Kidney tubule cell (primary cell): ENCODE measurements at places on chromosomes 5 and 9.

DNA sequence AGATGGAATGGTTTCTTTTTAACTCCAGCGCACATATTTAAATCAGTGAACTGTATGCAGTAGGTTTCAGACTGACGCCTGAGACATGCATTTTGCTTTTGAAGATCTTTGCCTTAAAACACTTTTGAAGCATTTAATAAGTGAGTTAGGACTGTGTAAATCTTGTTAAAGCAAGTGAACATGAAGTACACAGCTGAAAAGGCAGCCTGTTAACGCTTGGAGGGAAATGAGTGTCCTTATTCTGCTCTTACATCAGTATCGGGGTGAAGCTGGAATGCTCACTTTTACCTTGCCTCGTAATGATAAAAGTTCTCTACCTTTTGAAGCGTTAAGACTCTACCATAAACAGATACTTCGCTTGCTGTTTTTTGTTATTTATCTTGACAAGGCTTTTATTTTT, 552.2 kb downstream of the ZNF608 start:
- DNase-seq = no peak

- no peak for DNase-seq
Measured at GRCh38 chr9:77810637-77811119, 162.6 kb upstream of the GNA14 start.

DNA sequence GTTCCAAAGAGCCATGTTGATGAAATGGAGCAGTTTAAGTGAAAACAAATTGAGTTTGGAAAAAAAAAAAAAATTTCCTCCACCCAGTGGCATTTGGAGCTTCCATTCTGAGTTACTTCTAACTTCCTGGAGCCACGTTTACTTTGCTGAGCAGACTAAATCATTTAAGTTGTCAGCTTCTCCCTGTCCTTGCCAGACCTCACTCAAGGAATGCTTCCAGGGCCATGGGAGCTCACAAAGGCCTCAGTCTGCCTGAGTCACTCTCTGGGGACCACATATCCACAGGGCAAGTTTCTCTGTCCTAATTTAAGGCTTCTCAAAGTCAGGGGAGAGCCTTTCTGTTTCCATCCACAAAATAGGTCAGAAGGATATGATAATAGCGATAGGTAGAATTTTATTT, 210.3 kb upstream of the TNC start:
- peak; percentile 44 for DNase-seq

DNA sequence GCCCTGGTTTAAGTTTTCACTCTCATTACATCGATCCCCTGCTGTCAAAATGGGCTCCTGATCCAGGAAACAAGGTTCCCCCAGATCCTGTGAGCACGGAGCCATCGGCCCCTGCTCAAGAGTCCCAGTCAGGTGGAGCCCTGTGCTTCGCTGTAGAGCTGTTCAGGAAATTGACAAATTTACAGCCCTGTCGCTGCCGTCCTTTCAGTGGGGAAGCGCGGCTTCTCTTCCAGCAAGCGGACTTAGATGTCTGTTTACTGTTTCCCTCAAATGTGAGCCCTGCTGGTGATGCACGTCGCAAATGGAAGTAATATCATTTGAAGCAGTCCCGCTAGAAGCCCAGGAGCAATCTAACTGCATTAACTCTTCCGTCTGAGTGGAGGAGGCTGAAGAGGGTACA, 760.9 kb upstream of the WWC1 start:
- DNase-seq = no peak

- no peak for DNase-seq
Measured at GRCh38 chr9:135090547-135090946, 3.1 kb downstream of the OLFM1 start.
